Activated CD4-positive, alpha-beta memory T cell treated with anti-CD3 and anti-CD28 coated beads for 36 hours (primary cell): ENCODE measurements at places on chromosomes 3 and 15.

GRCh38 chr15:71999807-72000206 lies 118.1 kb downstream of the MYO9A start:
- H3K27ac ChIP-seq = no peak overlapping the region
- peaks cover 29% of the 10 kb centered on the region for H3K36me3 ChIP-seq
- H3K27me3 ChIP-seq = no peaks in the 10 kb centered on the region
- no peak for DNase-seq

- DNase-seq = peak; percentile 47
- H3K27me3 ChIP-seq = no peaks in the 10 kb centered on the region
- H3K36me3 ChIP-seq = peaks cover 17% of the 10 kb centered on the region
- H3K27ac ChIP-seq = peak overlapping the region; percentile 24
Observed at GRCh38 chr3:196650740-196651311, 11.3 kb downstream of the NRROS start.

- H3K27me3 ChIP-seq = peaks cover 7% of the 10 kb centered on the region
- no peak overlapping the region for H3K27ac ChIP-seq
- H3K36me3 ChIP-seq = no peaks in the 10 kb centered on the region
- no peaks in the 10 kb centered on the region for H3K4me1 ChIP-seq
- DNase-seq = no peak
- no peak overlapping the region for H3K4me3 ChIP-seq
Observed at GRCh38 chr15:101327147-101327740, 32.2 kb upstream of the SNRPA1 start.

DNA sequence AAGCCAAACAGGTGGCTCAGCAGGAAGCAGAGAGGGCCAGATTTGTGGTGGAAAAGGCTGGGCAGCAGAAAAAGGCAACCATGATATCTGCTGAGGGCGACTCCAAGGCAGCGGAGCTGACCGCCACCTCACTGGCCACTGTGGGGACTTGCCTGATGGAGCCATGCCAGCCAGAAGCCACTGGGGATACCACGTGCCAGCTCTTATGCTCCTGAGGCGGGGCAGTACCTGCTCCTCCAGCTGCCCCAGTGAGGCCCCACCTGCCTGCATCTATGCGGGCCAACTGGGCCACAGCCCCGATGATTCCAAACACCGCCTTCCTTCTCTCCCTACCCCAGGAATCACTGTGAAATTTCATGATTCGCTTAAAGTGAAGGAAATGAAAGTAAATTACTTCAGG lies 22.9 kb upstream of the ARIH1 start:
- no peaks in the 10 kb centered on the region for H3K4me1 ChIP-seq
- no peak overlapping the region for H3K4me3 ChIP-seq
- no peaks in the 10 kb centered on the region for H3K27me3 ChIP-seq

GRCh38 chr15:100032358-100033085 lies 299.3 kb upstream of the LYSMD4 start:
- DNase-seq = no peak
- H3K4me1 ChIP-seq = no peaks in the 10 kb centered on the region
- H3K36me3 ChIP-seq = peaks cover 28% of the 10 kb centered on the region
- no peaks in the 10 kb centered on the region for H3K27me3 ChIP-seq
- H3K4me3 ChIP-seq = no peak overlapping the region
- H3K27ac ChIP-seq = no peak overlapping the region

- H3K36me3 ChIP-seq = no peaks in the 10 kb centered on the region
- H3K4me1 ChIP-seq = no peaks in the 10 kb centered on the region
- H3K27ac ChIP-seq = no peak overlapping the region
- no peaks in the 10 kb centered on the region for H3K27me3 ChIP-seq
- no peak for DNase-seq
Observed at GRCh38 chr3:139893267-139893962, 41.6 kb upstream of the CLSTN2 start.

GRCh38 chr3:107661447-107662123 lies 138.8 kb downstream of the BBX start:
- no peaks in the 10 kb centered on the region for H3K27me3 ChIP-seq
- H3K4me1 ChIP-seq = peaks cover 23% of the 10 kb centered on the region
- H3K4me3 ChIP-seq = no peak overlapping the region
- H3K36me3 ChIP-seq = no peaks in the 10 kb centered on the region
- DNase-seq = no peak

DNA sequence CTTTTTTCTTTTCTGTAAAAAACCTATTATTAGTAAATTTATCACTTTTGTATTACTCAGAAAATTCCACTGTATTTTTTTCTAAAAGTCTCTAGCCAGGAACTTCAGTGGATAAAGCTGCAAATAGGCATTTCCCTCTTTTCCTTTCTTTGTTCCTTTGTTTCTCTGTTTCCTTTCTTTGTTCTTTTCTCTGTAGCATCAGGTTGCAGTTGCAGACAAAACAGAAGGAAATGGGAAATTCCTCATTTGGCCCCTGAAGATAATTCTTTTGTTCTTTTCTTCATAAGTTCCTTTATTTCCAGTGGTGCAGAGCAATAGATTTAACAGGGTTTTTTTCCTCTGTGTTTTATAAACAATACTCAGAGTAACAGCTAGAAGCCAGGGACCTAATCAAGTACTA lies 416.5 kb downstream of the TBL1XR1 start:
- no peak overlapping the region for H3K27ac ChIP-seq
- no peaks in the 10 kb centered on the region for H3K4me1 ChIP-seq
- no peaks in the 10 kb centered on the region for H3K36me3 ChIP-seq

DNA sequence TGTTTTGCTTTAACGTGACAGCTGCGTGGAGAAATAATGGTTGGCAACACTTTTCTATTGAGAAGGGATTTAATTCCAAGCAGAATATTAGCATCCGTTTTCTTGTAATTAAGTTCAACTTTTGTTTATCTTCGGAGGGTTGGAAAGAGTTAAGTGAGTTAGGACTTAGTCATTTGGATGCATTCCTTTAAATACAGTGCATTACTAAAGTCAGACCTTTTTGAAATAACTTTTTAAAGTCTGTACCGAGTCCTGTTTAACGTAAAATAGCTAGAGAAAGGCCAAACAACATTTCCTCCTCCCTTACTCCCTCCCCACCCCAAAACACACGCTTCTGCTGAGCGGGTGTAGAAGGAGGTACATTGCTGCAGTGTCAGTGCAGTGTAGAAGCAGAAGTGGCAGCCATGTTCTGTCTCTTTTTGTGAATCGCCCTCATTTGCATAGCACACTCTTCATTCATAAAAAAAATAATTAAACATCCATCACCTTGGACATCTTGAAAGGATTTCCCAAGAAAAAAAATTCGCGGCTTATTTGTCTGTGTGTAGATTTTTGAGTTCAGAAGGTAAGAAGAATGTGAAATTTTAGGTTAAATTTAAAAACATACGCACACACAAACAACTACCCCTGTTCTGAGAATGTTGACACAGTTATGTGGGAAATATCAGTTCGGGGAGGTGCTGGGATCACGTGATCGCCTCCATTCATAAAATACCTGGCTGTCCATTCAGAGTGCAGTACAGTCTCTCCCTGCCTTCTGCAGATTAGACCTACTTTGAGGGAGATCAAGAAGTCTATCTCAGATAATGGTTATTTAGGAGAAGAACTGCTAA lies 1.6 kb downstream of the SPRED1 start:
- peaks cover 16% of the 10 kb centered on the region for H3K27me3 ChIP-seq
- H3K36me3 ChIP-seq = no peaks in the 10 kb centered on the region
- peak; percentile 46 for DNase-seq
- peak overlapping the region; percentile 74 for H3K4me3 ChIP-seq
- peaks cover 25% of the 10 kb centered on the region for H3K4me1 ChIP-seq

GRCh38 chr3:24273491-24273890 lies 221.2 kb downstream of the THRB start:
- H3K27ac ChIP-seq = no peak overlapping the region
- no peak for DNase-seq
- no peak overlapping the region for H3K4me3 ChIP-seq
- H3K27me3 ChIP-seq = no peaks in the 10 kb centered on the region

- peaks cover 15% of the 10 kb centered on the region for H3K4me1 ChIP-seq
- peaks cover 52% of the 10 kb centered on the region for H3K27me3 ChIP-seq
- peak overlapping the region; percentile 60 for H3K4me3 ChIP-seq
- no peaks in the 10 kb centered on the region for H3K36me3 ChIP-seq
- DNase-seq = peak; percentile 65
Observed at GRCh38 chr15:91099616-91099994, 452 bp upstream of the SV2B start.

DNA sequence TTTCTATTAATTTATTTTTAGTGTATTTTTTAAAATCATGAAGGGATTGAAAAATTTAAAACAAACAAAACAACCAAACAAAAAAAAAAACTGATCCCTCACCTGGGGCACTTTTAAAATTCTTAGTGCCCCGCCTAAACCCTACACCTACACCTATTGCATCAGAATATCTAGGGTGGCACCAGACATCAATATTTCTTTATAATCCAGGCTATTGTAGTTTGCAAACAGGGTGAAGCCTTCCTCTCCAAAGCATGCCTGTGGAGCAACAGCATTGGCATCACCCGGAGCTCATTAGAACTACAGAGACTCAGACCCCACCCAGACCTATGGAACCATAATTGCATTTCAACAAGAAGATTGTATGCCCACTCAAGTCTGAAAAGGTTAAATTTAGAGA lies 54.9 kb upstream of the ACP3 start:
- H3K27me3 ChIP-seq = peaks cover 8% of the 10 kb centered on the region
- no peaks in the 10 kb centered on the region for H3K4me1 ChIP-seq
- H3K36me3 ChIP-seq = no peaks in the 10 kb centered on the region

- H3K27me3 ChIP-seq = peaks cover 21% of the 10 kb centered on the region
- no peaks in the 10 kb centered on the region for H3K4me1 ChIP-seq
- no peaks in the 10 kb centered on the region for H3K36me3 ChIP-seq
- H3K27ac ChIP-seq = no peak overlapping the region
Observed at GRCh38 chr3:12351145-12351544, 62.3 kb downstream of the PPARG start.

GRCh38 chr15:26096581-26096980 lies 233.5 kb upstream of the ATP10A start:
- H3K36me3 ChIP-seq = no peaks in the 10 kb centered on the region
- no peak for DNase-seq
- H3K4me1 ChIP-seq = no peaks in the 10 kb centered on the region
- H3K27ac ChIP-seq = no peak overlapping the region
- peaks cover 8% of the 10 kb centered on the region for H3K27me3 ChIP-seq

DNA sequence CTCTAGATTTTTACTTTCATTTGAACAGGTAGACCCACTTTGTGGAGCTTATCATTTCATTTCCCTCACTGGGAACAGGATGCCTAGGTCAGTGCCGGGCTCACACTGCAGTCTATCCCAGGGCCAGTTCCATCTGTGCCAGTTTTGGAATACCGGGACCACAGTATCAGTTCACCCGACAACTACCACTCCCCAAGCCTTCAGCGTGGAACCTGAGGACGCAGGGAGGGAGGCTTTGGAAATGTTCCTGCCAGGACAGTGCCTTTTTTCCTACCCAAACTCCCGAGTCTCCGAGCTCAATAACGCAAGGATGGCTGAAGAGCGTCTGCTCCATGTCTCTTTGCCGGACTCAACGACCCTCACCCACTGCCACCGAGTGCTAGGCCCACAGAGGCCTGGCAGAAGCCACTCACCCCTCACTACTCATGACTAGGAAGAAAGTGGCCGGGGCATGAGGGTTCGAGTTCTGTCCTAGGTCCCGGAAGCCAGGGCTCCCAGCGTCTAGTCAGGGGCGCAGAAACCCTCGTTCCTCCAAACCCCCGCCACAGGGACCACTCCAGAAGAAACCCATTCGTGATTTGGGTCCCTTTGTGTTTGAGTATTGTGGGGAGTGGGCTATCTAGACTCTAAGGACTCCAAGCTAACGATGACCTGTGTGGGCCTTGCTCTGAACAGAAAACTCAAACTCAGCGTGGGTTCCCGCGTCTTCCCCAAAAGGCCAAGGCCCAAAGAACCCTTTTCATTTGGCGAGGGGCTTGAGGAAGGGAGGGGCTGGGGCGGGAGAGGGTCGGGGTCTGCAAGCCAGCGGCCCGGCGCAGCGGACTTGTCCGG lies 11.4 kb downstream of the ZIC1 start:
- H3K27ac ChIP-seq = no peak overlapping the region
- peaks cover 67% of the 10 kb centered on the region for H3K27me3 ChIP-seq
- peaks cover 10% of the 10 kb centered on the region for H3K36me3 ChIP-seq
- no peak overlapping the region for H3K4me3 ChIP-seq
- no peak for DNase-seq

DNA sequence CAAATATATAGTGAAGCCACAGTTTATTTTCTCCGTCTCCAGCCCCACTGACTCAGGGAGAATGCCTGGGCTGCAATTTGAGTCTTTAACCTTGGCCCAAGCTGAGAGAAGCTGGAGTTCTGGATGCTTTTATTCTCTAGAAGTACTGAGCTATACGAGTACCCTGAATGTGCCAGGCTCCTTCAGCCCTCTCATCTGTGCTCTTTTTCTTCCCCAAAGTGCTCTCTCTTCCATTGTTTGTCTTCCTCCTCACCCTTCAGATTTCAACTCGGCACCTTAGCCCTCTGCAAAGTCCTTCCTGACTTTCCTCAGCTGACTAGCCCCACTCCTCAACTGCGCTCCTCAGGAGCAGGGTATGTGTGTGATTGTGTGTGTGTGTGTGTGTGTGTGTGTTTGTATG lies 75.6 kb upstream of the AGBL1 start:
- no peak overlapping the region for H3K27ac ChIP-seq
- H3K4me3 ChIP-seq = no peak overlapping the region
- peaks cover 4% of the 10 kb centered on the region for H3K27me3 ChIP-seq
- H3K36me3 ChIP-seq = no peaks in the 10 kb centered on the region
- no peaks in the 10 kb centered on the region for H3K4me1 ChIP-seq

- peaks cover 19% of the 10 kb centered on the region for H3K36me3 ChIP-seq
- DNase-seq = no peak
- peak overlapping the region; percentile 97 for H3K27ac ChIP-seq
Observed at GRCh38 chr15:31361764-31362515, 35.3 kb downstream of the KLF13 start.

DNA sequence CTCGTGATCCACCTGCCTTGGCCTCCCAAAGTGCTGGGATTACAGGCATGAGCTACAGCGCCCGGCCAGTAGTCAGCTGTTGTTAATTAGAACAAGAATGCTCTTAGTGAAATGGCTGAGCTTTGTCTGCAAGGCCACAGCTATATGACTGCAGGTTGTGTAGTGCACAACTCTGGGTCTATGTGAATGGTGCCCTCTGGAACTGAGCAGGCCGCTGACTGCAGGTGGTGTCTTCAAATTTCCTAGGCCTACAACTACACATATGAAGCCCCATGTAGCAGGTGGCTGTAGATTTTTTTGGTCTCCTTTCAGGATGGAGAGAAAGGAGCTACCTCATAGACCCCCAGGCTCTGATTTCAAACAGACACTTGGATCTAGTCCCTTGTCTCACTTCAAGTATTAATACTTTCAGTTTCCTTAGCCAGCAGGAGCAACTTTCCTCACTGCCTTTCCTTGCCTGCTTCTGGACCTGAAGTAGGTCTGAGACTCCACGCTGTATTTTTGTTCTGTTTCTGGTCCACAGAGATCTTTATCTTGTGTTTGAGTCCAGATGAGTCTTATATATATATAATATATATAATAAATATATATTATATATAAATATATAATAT lies 86.9 kb downstream of the C3orf80 start:
- H3K4me3 ChIP-seq = no peak overlapping the region
- H3K4me1 ChIP-seq = no peaks in the 10 kb centered on the region
- H3K36me3 ChIP-seq = peaks cover 24% of the 10 kb centered on the region

- DNase-seq = no peak
- no peak overlapping the region for H3K4me3 ChIP-seq
- peaks cover 30% of the 10 kb centered on the region for H3K36me3 ChIP-seq
Observed at GRCh38 chr3:15329046-15330005, 3.1 kb downstream of the SH3BP5 start.
